ENCODE measurements at places on chromosomes 5 and 9.

- no peak for DNase-seq
Observed at GRCh38 chr5:125006011-125006685, 259.7 kb upstream of the ZNF608 start.

DNA sequence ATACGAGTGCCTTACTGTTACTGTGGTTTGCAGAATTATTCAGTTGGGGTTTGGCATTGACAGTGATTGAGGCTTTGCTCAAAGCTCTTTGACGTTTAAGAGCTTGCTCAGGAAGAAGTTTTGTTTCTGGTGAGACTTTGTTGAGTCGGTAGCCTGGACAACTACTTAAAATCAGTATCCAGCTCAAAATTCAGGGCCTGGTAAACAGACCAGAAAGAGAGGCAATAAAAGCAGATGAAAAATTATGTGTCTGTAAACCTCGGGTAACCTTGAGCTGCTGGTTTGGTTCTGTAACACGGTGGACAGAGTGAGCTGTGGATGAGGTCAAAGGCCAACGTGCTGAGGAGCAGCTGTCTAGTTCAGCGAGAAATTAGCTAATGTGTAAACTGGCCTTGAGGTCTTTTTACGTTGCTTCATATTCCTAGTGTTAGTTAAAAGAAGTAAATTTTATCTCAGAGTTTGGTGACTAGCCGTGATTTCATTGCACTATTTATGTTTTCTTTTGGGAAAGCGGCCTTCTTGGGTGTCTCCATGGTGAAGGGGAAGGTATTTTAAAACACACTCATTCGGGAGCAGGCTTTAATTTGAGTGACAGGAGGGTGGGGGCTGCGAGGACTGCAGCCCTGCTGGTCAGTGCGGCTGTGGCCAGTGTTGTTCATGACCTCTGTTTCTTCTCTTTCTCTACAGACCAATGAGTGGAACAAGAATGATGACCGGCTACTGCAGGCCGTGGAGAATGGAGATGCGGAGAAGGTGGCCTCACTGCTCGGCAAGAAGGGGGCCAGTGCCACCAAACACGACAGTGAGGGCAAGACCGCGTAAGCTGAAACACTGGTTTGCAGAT, 82.0 kb upstream of the TTC23L start:
- no peak for DNase-seq

DNA sequence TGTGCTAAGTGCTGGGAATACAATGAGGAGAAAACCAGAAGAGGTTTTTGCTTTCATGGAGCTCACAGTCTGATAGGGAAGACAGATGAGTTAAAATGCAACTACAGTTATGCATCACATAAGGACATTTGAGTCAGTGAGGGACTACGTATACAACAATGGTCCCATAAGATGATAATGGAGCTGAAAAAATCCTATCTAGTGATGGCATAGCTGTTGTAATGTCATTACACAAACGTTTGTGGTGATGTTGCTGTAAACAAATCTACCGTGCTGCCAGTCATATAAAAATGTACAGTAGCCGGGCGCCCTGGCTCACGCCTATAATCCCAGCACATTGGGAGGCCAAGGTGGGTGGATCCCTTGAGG, 110.1 kb upstream of the RAD23B start:
- DNase-seq: no peak

- no peak for DNase-seq
Observed at GRCh38 chr5:140236891-140237598, 62.1 kb downstream of the CYSTM1 start.

GRCh38 chr9:136409557-136410455, 608 bp downstream of the ENTR1 start:
- peak; percentile 71 for DNase-seq

DNA sequence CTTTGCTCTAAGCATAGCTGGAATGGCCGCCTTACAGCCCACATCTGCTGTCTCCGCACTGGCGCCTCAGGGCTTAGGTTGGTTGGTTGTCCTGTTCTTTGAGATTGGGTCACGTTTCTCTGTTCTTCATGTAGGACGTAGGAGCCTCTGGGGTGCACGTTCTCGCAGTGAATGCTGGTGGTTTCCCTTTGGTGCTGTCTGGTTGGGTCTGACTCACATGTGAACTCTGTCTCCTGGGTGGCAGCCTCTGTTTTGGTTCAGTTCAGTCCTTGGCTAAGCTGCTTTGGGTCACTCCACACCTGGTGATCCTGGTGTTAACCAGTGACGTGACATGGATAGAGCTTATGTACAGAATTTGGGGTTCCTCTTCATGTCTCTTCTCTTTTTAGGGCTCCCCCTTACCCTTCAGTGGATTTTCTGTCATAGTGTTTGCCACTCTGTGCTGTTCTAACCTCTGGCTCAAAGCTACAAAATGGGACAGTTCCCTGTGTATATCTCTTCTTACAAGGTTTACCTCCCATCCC, 12.6 kb upstream of the LPCAT1 start:
- peak; percentile 29 for DNase-seq

DNA sequence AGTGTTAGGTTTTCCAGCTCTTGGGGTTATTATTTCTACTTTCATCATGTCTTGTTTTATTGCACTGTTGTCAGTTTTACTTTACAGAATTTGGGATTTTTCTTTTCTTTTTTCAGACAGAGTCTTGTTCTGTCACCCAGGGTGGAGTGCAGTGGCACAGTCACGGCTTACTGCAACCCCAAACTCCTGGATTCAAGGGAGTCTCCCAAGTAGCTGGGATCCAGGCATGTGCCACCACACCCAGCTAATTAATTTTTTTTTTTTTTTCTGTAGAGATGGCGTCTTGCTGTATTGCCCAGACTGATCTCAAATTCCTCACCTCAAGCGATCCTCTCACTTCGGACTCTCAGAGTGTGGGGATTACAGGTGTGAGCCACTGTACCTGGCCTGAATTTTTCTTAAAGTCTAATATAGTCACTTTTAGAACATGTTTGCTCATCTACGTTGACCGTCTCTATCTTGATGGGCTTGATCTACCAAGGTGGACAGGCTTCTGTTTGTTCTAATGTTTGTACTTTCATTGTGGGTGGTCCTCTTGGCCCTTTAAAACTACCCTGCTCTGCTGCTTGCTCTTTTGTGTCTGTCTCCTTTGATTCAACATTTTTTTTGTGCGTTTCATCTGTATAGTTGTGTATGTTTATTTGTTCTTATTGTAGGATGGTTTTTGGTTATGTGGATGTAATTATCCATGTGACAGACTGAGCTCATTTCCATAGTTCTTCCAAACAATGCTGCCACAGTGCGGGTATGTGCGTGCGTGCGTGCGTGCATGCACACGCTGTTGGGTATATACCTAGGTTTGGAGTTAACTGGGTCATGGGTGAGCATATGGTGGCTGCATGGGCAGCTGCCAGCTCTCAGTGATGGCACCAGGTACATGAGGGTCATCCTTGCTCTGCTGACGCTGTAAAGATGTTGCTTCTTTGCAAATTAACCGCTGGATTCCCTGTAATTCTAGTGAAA, 18.1 kb downstream of the PRRC2B start:
- DNase-seq: no peak

DNA sequence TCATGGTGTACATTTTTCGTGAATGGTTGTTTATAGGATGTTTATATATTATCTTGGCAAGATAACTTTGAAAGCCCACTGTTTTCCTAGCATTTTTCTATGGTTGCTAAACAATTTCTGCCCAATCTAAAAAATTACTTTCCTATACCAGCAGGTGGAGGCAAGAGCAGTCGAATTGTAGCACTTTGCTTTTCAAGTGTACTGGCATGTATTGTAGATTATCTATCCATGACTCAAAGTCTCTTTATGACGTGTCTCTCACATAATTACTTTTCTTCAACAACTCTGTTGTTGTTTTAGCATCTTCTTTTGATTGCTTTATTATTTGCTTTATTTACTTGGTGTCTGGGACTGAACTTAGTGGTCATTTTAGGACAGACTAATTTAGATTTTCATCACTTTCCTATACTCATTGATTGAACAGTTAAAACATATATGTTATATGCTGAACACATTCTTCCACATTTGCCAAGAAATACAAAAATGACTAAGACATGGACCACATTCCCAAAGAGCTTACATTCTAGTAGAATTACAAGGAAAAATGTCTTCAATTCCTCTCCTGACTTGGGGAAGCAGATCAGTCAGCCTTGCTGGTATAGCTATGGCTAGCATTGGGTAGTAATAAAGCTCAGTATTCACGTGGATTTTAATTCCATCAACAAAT, 20.7 kb downstream of the NLN start:
- DNase-seq: no peak

- DNase-seq: no peak
Observed at GRCh38 chr5:15634591-15635288, 134.8 kb downstream of the FBXL7 start.

- no peak for DNase-seq
Observed at GRCh38 chr5:153952893-153953292, 85.8 kb downstream of the FAM114A2 start.

DNA sequence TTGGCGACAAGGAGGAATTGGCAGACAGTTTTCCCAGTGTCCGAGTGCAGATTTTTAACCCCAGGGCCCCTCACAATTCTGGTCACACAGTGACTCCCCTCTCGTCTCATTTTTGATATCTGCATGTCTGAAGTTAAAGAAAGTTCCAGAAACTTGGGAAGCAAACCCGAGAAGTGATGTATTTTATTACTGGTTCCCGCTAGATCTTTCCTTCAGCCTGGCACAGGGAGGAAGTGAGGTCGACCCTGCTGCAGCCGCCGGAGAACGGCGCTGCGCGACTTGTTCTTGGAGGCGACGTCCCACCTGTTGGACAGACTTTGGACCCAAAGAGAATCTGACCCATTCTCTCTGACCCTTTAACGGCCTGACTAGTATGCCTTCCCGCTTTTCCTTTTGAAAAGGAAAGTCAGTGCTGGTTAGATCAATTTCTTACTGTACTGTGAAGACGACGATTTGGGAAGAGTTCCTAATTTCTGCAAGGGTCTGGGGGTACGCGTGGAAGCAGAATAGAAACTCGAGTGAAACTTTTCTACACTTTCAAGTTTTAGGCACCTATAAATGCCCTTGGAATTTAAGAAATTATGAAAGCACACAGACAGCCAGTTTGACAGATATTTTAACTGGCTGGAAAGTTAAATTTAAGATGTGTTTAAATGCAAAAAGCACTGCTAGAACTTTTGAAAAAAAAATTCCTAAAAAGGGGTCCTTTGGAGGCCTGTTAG, 744 bp downstream of the OTULIN start:
- peak; percentile 77 for DNase-seq

- peak; percentile 30 for DNase-seq
Observed at GRCh38 chr9:135051316-135052038, 36.0 kb upstream of the OLFM1 start.

GRCh38 chr5:5141625-5142525, 1.7 kb downstream of the ADAMTS16 start:
- DNase-seq: peak; percentile 71

GRCh38 chr5:104859437-104859836, 1296.8 kb upstream of the NUDT12 start:
- no peak for DNase-seq

DNA sequence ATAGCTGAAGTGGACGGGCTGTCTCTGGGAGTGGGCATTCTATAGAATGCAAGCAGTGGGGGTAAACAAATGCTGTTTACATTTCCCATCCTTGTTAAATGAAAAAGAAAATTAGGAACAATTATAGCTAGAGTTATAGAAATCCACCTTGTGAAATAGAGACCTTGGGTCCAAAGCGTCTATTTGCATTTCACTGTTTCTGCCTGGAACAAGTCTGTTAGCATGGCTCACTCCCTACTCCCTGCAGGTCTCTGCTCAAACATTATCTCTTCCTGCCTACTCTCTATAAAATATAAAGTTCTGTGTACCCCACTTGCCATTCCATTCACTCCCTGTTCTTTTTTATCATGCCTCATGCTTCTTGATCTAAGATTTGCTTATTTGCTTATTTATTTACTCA, 975.7 kb upstream of the WWC1 start:
- no peak for DNase-seq

DNA sequence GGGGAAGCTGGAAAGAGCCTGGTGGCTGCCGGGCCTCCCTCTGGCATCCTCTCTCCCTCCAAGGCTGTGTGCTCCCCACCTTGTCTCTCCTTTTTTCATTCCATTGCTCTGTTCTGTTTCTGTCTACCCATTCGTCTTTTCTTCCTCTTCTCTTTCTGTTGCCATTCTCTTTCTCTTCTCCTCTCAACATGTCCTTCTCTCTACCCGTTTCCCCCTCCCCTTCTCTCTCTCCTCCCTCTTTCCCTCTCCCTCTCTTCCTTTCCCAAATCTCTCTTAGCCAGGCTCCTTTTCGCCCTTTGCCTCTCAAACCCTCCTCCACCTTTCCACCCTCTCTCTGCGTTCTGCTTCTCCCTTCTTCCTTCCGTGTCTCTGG, 19.4 kb upstream of the KCNIP1 start:
- DNase-seq: no peak

- no peak for DNase-seq
Observed at GRCh38 chr5:154301726-154302125, 111.2 kb downstream of the GALNT10 start.

DNA sequence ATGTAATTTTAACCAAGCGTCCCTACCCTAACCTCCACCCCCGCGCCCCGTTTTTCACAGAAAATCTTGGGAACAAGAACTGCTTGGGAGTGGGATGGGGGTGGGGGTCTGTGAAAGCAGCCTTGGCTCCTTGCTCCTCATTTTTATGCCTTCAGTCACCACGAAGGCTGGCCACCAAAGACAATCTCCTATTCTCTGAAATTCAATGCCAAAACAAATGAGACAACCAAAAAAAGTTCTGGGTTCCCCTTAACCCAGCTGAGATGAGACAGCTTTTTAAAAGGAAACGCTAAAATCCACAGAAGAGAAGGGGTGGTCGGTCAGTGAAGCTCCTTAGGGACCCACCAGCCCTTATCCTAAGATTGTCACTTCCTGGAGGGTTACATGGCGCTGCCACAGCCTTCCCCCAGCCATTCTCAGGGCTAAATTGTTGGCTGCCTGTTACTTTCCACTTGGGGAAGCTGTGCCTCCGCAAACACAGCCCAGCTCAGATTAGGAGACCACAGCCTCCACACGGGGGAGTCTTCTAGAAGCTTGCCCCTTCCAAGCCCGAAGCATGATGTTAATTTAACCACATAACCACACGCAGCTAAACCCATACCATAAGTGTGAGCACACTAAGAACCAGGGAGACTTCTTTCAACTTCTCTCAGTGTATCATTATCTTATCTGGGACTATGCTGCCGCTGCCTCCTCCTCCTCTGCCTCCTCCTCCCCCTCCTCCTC, 136.3 kb downstream of the FOXD1 start:
- DNase-seq: no peak

DNA sequence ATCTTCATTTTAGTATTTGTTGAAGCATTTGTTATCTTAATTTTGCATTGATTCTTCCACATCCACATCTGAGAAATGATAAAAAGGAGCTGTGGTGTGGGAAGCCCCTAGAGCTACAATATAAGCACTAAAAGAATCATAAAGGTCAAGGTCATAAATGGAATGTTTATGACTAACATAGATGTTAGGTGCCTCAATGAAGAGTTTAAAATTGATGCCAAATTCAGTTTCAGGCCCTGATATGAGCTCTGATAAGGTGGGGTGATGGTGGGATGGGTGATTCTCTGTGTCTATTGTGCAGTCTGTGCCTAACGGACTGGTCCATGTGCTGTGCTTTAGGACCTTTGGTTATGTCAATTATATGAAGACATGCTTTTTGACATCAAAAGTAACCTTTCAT, 61.2 kb upstream of the CAMK4 start:
- no peak for DNase-seq
